ENCODE measurements at places on chromosomes 6 and 20. TPM values are rescaled to one million over a fixed set of nuclear protein-coding genes. Genes with fewer than 3 reads are reported as not detected.

Gene TSPO2
- total RNA-seq: not detected

- peak; percentile 45 for DNase-seq
These were observed 114.5 kb downstream of the RNF144B start for GRCh38 chr6:18501663-18502013.

GRCh38 chr6:75882734-75883133 is 133.7 kb downstream of the MYO6 start:
- DNase-seq: no peak

- DNase-seq: no peak
These were observed 23.3 kb upstream of the NHSL1 start for GRCh38 chr6:138522611-138523010.

- DNase-seq: no peak
These were observed 101.2 kb downstream of the SLC35B3 start for GRCh38 chr6:8334113-8334512.

DNA sequence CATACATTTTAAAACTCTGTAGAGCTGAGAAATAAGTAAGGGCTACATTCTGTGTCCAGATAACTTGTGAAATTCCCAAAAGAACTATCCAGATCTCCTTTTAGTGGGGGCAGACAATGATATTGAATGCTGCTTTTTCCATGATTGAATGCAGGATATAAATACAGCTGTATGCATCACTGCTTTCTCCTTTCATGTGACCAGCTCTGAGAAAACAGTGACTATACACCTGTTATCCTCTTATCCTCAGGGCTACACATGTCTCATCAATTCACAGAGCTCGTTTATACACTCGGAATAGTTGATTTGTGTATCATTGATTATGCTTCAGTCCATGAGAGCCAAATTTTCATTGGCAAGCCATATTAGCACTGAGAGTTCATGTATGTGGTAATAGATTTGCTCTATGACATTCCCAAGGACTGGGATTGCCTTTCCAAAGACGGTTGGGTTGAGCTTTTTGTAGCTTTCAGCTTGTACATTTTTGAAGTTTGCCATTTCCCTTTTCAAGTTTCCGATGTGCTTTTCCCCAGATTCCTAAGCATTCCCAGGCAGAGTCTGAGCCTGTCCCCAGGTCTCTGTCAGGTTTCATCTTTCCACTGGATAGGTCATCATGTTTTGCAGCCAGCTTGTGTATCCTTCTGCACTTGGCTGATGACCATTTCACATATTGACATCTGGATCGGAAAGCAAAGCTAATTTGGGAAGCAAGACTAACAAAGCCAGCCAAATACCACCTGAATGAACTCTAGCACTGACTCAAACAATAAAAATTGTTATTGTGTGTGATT is 97.7 kb downstream of the RFX6 start:
- no peak for DNase-seq

DNA sequence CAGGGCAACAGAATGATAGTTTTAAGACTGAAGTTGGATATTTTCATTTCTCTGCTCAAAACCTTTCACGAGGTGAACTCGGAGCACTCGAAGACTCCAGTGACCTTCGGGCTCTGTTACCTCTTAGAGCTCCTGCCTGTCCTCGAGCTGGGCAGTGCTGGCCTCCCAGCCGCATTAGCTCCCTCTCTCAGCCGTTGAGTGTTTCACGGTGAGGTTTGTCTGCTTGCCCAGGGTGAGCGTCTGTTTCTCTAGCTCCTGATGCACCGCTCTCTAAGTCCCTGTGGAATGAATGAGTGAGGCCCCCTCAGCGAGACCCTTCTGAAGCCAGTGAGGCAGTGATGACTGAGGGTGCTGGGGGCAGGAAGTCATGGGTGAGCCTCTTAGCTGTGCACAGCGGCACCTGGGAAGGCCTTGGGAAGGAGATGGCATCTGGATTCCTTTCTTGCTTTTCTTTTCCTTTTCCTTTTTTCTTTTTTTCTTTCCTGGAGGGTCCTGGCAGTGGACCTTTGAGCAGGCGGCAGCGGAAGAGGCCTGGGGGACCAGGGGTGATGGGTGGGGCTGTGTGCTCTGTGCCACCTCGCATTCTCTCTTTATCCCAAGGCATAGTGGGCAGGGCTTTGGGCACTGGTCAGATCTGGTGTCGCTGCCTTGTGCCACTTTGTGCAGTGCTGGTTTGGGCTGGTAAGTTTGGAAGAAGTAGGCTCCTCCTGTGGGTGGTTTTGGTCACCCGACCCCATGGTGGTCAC is 2.2 kb downstream of the PSMG4 start:
- DNase-seq: no peak

- DNase-seq: no peak
These were observed 109.3 kb downstream of the RNF144B start for GRCh38 chr6:18496462-18496861.

GRCh38 chr6:21005816-21006570 is 471.7 kb downstream of the CDKAL1 start:
- peak; percentile 91 for DNase-seq

Data from umbilical cord (tissue), 2 donors.